ENCODE measurements at places on chromosomes 4 and X.

DNA sequence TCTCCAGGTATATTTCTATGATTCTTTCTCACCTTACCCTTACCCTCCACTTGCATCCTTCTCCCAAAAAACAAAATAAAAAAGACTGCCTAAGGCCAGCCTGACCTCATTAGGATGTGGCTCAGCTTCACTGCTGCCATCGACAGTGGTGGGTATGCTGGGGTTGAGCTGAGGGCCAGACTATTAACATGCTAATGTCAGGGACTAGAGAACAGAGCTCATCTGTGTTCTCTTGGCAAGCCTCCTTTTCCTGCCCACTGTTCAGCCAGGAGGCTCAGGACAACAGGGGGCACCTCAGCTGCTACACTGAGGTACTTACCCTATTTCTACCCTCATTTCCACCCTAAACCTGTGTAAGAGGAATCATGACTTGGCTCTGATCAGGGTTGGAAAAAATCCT, 59.3 kb downstream of the MSN start:
- no peak for DNase-seq

DNA sequence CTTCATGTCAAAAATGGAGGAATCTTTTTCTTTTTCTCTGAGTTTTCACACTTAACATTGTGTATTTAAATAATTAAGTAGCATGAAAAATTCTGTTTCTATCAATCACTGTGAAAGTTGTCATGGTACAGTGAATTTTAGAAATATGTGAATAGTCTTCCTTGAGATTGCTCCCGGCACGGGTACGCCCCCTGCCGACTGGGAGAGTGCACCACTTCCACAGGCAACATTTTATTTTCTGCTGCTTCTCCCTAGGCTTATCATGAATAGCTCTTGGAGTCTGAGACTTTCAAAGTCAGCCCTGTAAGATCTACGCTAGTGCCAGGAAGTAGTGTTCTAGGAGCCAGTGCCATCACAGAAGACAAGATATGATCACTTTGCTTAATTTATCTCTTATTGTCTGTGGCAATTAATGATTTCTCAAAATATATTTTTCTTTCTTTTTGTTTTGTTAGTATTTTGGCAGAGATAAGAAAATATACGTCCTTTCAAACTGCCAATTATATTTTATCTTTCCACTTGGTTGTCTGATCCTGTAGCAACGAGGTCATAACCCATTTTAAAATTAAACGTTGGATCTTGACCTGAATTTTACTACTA, 763.8 kb upstream of the AADAT start:
- DNase-seq, result peak; percentile 78

DNA sequence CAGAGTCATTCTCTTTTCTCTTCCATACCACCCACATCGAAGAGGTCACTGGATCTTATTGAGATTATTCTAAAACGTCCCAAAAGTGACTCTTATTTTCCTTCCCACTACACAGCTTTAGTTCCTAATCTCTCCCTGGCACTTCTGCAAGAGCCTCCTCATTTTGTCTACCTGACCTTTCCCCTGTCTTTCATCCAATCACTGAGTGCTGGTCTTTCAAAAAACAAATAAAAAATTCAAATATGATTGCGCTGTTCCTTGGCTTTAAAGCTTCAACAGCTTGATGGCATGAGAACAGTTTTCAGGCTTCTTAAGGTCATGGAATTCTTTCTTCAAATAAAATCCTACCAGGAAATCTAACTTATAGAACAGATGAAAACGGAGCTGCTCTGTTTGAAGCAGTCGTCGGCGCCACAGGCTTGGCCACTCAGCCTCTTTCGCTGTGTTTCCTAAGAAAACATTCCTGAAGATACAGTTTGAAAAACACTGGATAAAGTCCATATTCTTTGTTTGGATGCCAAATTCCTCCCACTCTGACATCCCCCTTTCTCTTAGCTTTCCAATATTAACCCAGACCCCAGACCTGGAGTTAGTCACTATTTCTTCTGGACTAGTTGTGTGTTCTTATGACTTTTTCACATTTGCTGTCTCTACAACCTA, 12.5 kb downstream of the SYTL5 start:
- DNase-seq, result no peak

- DNase-seq, result no peak
Measured at GRCh38 chr4:10703156-10703555, 18.6 kb upstream of the CLNK start.

GRCh38 chr4:4502694-4503311, 39.0 kb downstream of the STX18 start:
- DNase-seq, result no peak

GRCh38 chr4:138404251-138404650, 162.1 kb upstream of the SLC7A11 start:
- DNase-seq, result no peak

DNA sequence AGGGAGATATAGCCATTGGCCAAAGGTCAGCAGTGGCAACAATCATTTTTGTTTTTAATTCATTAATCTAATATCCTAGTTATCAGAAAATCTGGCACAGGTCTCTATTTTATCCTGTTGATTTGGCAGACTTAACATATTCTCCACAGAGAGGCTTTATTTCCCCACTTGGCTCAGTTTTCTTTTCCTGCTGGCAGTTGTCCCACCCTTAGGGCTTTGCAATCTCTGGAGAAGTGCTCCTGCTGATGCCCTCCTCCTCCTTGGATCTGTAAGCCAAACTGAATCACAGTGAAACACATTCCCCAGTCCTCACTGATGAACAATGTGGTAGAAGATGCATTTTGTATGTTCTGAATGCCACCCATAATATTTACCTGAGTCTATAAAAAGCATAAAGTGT, 889.7 kb downstream of the PDHA2 start:
- DNase-seq, result no peak

- no peak for DNase-seq
Measured at GRCh38 chr4:79851625-79852304, 221.3 kb downstream of the ANTXR2 start.

- no peak for DNase-seq
Measured at GRCh38 chrX:136626237-136626636, 21.7 kb upstream of the CD40LG start.

- peak; percentile 27 for DNase-seq
Measured at GRCh38 chr4:24794916-24795665, at the start of gene SOD3. TSS of gene SOD3 (plus strand) at chr4:24795573. CDS start at chr4:24799522, 3,949 bp downstream.

DNA sequence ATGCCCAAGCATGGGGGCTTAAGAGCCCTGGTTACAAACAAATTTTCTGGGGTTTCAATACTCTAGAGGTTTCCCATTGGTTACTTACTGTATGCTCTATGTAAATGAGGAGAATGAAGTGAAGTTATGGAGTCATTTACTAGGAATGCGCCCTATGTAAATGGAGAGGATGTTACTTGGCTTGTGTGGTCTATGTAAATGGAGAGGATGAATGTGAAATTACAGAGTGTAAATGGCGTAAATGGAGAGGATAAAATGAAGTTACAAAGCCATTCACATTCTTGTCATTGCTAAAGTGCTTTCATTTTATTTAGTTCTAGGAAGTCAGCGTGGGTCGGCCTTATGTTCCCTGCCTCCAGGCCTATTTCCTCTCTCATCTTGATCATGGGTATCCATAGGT, 810.5 kb upstream of the ADGRL3 start:
- DNase-seq, result no peak
